ENCODE measurements at places on chromosomes 2 and 18.

DNA sequence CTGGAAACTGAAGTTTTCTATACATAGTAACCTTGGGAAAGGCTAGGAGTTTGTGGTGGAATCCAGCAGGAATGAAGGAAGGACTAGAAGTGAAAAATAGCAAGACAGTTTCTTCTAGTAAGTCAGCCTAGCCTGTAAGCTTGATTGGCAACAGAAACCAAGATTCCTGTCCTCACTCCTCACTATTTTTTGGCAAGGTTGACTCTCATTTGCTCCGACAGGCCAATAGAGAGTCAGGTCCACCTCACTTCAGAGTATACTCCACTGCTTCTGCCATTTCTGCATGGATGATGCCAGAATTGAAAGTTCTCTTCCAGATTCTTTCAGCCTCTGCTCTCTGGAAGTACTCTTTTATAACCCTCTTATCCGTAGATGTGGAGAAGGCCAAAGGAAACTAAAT lies 352.4 kb downstream of the ZNF516 start:
- no peak for DNase-seq

DNA sequence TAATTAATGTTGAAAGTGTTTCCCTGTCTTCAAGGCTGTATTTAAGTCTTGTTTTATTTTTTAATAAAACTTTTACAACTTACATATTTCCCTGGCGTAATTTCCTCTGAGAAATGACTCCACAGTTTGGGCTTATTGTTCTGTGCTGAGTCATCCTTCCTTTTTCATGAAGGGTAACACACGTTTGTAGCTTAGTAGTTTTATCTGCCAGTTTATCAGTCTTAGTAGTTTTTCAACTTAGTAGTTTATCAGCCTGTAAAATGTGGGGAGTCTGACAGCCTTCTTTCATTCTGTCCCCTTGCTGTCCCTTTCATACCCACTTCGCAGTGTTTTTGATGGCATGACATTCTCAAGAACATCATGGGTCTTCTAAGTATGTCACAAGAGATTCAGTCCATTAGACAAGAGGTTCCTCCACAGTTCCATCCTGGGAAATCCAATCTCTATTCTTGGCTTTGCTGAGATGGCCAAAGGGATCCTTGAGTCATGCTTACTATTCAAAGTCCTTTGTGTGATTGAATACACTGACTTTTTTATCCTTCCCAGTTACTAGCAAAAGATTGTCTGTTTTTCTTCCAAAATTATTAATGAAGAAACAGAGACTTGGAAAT lies 60.0 kb upstream of the SGPP2 start:
- no peak for DNase-seq

DNA sequence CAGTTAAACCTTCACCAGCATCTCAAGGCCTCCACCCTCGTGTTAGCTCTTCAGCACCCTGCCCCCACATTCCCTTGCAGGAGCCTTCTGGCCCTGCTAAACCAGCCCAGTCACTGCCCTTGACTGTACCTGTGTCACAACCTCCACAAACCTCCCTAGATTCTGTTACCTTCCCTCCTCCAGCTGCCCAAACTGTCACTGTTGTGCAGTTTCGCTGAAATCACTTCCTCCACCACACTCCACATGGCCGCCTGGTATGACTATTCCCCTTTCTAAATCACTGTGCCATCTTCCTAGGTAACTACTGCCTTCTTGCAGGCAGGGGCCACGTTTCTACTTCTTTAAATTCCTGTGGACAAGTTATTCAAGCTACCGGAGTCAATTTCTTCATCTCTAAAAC lies 160.2 kb downstream of the GALNT14 start:
- DNase-seq = no peak

DNA sequence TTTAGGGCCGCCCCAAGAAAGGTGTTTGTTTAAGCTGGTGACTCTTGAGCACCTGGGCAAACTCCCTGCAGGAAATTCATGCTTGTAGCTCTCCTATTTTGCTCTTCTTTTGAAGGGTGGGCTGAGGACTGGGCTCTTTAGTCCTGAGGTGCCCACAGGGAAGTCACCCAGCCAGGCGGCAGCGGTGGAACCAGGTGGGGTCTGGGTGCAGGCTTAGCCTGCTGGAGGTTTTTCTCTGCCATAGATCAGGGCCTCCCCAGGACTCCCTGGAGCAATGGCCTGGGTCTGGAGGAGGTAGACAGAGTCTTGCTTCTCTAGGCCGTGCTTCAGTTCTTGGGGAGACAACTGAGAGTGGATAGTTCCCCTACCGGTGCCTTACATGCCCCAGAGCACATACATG lies 99.9 kb downstream of the CLIP4 start:
- DNase-seq = no peak

DNA sequence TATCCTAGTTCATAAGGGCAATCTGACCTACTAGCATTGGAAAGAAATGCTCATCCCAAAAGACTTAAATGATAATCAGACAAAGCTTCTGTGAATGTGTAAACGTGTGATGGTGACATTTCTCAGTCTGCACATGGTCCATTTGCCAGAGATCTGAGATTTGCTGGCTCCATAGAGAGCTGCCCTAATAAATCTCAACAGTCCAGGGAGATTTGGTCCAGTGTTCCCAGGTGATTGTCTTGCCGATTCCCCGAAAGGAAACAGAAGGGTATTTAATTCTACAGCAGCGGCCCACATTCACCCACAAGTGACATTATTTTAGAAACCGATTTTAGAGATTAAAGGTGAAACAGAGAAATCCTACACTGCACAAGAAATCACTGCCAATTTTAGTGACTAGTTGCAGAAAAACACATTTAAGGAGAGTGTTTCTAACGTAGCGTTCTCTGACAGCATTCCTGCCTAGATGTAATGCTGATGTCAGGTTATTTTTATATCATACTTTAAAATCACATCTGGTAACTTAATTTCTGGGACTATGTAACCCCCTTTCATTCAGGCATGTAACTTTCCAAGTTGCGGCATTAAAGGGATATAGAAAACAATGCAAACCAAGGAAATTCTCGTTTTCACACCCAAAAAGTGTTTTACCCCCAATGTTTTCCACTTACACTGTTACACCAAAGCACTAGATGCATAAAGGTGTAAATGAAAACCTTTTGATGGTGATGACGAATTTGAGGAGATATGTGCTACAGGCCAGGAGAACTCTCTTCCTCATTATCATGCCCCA lies 231.9 kb upstream of the FN1 start:
- DNase-seq = no peak
